Posterior cingulate gyrus (tissue), 11 donors: ENCODE measurements at places on chromosomes 7 and 10.

DNA sequence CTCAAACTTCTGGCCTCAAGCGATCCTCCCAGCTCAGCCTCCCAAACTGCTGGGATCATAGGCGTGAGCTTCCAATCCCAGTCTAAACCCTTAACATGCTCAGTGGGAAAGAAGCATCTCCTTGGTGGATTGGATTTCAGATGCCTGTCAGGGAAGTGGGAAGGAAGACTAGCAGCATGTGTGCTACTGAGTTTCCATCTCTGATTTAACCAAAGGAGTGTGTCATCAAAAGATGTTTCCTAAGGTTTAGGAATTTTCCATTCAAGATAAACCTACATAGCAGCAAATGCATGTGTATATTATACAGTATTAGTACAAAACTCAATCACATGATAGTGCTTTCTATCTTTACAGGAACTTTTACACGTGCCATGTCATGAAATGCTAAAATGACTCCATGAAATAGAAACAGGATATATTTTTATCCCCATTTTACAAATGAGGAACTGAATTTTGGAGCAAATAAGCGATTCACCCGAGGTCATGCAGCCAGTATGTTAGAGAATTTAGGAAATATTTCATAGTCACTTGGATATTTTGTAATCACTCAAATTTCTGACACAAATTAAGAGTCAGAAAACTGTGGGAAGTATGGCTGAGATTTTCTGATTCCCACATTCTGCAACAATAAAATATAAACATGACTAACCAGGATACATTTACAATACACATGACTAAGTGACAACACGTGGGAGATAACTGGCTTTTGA lies 11.4 kb upstream of the TMEM26 start:
- DNase-seq: no peak

GRCh38 chr7:67343572-67343971 lies 346.9 kb downstream of the TYW1 start:
- no peak for DNase-seq

DNA sequence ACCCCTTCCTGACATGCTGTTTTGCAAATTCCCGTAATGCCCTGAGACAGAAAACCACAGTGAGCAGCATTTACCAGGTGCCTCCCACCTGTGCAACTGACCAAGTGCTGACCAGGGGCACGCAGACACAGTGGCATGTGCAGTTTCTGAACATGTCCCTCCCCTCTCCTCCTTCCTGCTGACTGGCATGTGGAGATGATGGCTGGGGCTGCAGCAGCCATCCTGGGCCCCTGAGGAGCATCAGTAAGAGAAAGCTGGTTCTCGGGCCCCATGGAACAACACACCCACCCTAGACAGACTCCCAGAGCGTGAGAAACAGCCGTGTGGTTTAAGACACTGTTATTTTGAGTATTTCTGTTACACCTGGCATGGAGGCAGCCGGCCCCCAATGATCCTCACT lies 66.2 kb upstream of the PDGFA start:
- DNase-seq: no peak

- no peak for DNase-seq
Observed at GRCh38 chr7:109890622-109891021, 1200.3 kb upstream of the LRRN3 start.

DNA sequence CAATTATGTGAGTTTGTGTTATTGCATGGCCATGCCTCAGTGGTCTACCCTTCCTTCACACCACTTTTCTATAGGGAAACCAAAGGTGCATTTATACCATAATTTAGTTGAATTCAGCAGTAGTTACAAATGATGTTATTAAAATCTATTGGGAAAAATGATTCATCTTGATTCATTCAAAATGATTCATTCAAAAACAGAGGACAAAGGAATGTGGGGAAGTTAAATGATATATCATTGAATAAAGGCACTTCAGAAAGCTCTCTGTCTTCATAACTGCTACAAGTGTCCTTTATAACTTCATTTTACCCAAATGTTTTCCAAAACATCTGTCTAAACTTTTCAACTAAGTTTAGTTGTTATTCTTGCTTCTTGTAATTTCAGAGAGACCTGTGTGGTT lies 722.9 kb downstream of the GRM8 start:
- DNase-seq: no peak

DNA sequence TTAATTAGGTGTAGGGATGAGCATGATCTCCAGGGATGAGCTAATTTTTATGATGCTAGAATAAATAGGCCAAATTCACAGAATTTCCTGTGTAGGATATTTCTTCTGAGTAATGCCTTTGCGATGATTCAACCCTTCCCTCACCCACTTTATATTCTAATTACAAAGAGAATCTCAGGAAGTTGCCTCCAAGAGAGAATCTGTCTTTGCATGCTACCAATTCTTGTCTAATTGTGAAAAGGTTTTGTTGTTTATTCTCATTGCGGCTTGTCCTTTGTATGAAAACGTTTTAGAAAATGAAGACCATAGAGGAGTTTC lies 6.3 kb downstream of the C7orf57 start:
- DNase-seq: no peak

GRCh38 chr7:88165697-88166096 lies 54.1 kb downstream of the SRI start:
- no peak for DNase-seq

- DNase-seq: no peak
Observed at GRCh38 chr7:9120331-9120730, 686.9 kb downstream of the NXPH1 start.

DNA sequence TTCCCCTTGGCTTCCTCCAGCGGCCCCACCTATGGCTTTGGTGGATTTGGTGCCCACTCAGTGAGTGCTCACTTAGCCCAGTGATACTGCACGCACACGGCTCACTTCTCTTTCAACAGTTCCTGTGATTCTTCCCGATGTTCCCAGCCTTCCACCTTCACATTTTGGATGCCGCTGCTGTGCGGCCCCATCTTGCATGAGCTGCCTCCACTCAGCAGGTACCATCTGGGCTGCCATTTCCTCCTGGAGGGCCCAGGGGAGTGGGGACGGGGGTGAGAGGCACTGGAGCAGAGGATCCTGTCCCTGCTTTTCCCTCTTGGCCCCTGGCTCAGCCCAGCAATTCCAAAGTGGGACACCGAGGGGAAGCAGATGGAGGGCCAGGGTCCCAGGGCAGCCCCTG lies 323.3 kb upstream of the ZNF32 start:
- DNase-seq: no peak

GRCh38 chr7:30304177-30304884 lies 19.9 kb downstream of the ZNRF2 start:
- DNase-seq: no peak

DNA sequence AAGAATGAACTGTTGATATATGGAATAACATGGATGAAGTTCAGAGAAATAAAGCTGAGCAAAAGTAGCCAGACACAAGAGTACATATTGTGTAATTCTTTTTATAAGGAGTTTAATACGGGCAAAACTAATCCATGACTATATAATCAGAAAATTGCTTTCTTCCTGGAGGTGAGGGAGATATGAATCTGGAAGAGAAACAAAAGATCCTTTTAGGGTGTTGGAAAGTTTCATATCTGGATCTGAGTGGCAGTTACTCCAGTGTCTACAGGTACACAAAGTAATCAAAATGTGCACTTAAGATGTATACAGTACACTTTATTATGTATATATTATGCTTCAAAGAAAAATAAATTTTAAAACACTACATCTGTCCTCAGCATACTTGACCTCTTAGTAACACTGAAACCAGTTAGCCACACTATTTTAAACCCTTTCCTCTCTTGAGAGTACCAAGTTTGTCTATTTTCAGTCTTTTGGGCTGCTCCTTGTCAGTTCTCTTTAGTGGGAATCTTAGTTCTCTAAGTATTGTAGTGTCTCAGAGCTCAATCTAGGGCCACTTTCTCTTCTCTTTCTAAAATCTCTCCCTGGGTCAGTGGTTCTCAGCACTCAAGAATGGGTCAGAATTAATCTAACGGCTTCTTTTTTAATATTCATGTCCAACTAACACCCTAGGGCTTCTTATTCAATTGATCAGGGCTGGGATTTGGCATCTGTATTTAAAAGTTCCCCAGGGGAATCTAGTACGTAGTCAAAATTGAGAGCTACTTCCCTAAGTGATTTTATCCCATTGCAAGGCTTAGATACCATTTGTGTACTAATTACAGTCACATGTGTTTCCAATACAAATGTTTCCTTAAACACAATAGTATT lies 4.3 kb upstream of the LIPF start:
- no peak for DNase-seq

DNA sequence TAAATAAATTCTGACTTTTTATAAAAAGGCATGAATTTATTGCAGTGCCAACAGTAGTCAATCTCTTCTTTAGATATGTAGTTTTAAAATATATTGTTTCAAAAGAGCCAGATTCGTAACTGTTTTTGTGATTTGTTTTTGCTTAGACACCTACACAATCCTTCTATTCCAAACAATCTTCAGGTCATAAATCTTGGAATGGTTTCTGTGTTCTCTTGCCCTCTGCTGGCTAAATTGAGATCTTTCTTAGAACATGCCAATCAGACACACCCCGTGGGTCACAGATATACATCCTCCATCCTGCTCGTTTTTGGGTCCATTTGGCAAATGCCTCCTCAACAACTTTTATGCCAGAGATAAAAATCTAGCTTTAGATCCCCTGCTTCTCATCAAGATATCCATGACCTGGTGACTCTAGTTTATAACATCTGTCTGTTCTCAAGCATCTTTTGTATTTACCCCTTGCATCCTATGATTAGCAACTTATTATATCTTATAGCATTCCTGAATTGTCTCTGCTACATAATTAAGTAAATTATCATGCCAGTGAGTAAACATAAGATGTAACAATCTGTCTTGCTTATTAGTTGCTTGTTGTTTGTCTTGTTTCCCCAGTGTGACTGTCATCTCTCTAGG lies 35.3 kb upstream of the IFRD1 start:
- no peak for DNase-seq

DNA sequence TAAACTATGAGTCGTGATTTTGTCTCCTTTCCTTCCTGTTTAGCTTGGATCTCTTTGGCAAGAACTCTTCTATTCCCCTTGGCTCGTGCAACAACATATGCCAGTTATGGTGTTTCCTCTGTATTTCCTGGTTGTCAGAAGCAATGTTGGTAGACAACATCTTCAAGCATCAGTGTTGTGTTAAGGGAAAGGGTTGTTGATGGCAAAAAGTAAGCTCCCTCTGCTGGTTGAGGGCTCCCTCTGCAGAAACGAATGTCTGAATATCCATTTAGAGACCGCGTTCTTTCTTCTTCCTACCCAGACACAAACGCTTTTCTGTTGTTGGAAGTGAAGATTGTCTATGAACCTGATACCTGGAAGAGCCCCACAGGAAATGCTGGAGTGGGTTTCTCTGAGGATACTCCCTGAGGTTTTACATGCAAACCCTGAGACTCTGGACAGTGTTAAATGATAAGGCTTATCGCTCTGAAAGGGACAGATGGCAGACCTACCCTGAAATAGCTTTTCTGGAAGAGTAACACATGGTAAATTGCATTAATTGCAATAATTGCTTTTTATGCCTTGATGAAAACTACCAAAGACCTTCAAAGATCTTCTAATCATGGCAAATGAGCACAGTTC lies 23.5 kb upstream of the C1QL3 start:
- DNase-seq: no peak

DNA sequence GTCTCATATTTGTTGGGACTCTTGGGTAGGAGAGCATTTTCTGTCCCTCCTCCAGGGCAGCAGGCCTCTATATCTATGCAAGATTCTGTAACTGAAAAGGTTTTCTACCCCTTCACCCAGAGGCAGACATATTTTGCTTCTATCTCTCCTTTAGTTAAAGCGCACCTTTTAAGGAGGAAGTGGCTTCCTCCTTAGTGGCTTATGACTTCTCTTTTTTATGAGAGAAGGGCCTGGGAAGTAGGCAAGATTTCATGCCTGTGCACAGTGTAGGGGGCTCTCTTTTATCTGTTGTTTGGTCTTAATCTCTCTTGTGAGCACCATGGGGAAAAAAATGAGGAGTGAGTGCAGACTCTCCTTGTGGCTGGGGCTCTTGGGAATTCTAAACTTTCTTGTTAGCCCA lies 122.1 kb downstream of the LRMDA start:
- DNase-seq: no peak

GRCh38 chr7:132113536-132114371 lies 462.5 kb downstream of the PLXNA4 start:
- no peak for DNase-seq

DNA sequence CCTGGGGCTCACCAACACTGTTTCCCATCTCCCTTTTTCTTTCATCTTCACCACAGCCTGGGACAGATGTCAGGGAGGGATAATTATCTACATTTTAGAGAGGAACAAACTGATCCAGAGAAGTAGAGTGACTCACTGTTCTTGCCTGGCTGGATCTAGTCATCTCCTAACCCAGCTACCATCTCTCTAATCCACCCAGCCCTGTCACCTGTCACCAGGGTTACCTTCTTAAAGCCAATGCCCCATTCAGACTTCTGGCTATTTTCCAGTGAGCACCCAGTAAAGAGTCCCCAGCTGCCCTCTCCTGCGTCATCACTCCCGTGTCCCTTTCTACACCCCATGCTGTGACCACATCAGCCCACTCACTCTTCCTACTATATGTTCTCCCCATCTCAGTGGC lies 68.4 kb upstream of the DUSP5 start:
- DNase-seq: no peak

DNA sequence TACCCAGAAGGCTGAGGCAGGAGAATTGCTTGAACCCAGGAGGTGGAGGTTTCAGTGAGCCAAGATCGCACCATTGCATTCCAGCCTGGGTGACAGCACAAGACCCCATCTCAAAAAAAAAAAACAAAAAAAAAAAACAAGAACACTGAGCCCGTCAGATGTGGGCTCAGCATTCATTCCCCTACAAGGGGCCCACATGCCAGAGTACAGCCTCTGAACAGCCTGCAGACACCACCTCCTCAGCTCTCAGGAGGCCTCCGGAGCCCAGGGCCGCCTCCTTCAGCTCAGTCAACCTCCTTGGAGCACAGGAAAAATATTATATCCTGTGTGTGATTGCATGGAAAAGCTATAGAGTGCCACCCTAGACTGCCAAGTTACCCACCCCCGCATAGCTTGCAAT lies 112.3 kb downstream of the ABLIM1 start:
- DNase-seq: no peak

DNA sequence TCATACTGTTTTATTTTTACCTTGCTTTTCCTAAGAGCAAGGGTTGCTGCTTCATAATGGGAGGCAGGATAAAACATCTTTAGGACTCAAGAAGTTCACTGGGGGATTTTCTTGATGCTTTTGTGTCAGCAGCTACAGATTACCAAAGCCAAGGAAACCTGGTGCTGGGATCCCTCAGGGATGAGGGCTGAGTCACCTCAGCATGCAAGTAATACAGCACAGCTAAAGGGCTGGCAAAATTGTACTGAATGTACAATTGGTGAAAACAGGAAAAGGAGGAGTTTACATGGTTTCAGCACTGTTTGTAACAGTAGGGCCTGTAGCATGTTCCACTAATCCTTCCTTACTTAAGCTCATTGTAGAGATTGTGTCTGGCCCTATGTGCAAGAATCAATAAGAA lies 1056.8 kb downstream of the SORCS1 start:
- DNase-seq: no peak
